ENCODE measurements at places on chromosomes 3 and 15.

DNA sequence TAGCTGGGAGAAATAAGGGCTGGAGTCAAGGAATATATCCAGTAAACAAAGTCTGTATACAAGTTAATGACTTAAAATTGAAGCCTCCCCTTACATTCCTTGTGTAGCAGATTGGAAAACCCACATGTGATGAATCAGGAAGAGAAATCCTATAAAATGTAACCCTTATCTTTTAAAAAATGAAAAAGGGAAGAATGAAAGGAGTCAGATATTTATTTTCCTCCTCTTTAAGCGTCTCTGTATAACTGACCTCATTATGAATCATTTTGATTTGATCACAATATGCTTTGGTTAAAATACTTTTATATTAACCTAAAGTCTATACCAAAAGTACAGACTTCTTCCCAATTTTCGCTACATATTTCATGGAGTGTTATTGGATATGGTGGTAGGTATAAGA, 316.3 kb upstream of the STAC start:
- DNase-seq = no peak

GRCh38 chr3:37229291-37229690, 54.9 kb upstream of the LRRFIP2 start:
- no peak for DNase-seq

DNA sequence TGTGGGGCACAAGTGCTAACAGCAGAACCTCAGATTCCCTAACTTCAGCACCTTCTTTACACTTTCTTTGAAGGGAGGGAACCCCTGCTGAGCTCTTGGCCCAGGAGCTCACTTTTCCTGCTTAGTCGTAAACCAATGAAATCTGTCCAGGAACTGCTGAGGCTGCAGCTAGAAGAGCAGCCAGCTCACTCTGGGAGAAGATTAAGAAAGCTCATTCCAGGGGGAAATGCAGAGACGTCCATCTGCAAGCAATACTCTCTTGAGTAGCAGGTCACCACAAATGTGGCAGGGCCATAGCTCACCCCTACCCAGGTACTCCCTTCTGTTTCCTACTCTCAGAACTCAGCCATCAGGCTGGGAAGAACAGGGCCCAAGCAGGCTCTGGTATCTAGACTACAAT, 103.3 kb downstream of the WDR76 start:
- no peak for DNase-seq

- peak; percentile 14 for DNase-seq
Measured at GRCh38 chr15:96330450-96331143, at the start of gene NR2F2. NR2F2 (plus strand) TSS chr15:96330700; CDS start chr15:96332106, 1,406 bp downstream.

- no peak for DNase-seq
Measured at GRCh38 chr3:89577637-89578530, 470.5 kb downstream of the EPHA3 start.

DNA sequence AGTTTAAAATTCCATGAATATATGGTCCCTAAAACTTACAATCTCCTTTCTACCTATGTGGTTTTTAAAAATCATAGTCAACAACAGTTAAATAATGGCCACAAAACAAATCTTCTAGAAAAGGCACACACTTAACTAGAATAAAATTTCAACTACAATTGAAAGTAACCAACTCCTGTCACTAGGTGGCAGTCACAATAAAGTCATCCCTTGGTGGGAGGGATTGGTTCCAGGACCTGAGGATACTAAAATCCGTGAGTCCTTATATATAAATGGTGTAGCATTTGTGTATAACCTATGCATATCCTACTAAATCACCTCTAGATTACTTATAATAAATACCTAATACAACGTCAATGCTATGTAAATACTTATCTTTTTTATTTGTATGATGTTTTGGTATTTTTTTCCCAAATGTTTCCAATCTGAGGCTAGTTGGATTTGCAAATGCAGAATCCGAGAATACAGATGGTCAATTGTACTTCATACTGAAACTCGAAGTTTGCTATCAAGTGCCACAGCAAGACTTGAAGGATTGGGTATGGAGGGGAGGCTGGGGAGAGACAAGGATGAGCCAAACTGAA, 172.6 kb downstream of the FMN1 start:
- DNase-seq = no peak

Data from activated CD4-positive, alpha-beta T cell treated with anti-CD3 and anti-CD28 coated beads for 24 hours (primary cell).